Activated CD8-positive, alpha-beta T cell treated with anti-CD3 and anti-CD28 coated beads for 36 hours (primary cell): ENCODE measurements at places on chromosomes 1 and 21. TPM values are rescaled to one million over a fixed set of nuclear protein-coding genes. Genes with fewer than 3 reads are reported as not detected.

The BRDT gene
- total RNA-seq = not detected

The NKAIN1 gene
- not detected for total RNA-seq

- H3K4me1 ChIP-seq = no peaks in the 10 kb centered on the region
- no peak overlapping the region for H3K27ac ChIP-seq
- H3K36me3 ChIP-seq = no peaks in the 10 kb centered on the region
- H3K27me3 ChIP-seq = peaks cover 4% of the 10 kb centered on the region
- DNase-seq = no peak
Measured at GRCh38 chr1:21626921-21627339, 42.2 kb downstream of the RAP1GAP start.

DNA sequence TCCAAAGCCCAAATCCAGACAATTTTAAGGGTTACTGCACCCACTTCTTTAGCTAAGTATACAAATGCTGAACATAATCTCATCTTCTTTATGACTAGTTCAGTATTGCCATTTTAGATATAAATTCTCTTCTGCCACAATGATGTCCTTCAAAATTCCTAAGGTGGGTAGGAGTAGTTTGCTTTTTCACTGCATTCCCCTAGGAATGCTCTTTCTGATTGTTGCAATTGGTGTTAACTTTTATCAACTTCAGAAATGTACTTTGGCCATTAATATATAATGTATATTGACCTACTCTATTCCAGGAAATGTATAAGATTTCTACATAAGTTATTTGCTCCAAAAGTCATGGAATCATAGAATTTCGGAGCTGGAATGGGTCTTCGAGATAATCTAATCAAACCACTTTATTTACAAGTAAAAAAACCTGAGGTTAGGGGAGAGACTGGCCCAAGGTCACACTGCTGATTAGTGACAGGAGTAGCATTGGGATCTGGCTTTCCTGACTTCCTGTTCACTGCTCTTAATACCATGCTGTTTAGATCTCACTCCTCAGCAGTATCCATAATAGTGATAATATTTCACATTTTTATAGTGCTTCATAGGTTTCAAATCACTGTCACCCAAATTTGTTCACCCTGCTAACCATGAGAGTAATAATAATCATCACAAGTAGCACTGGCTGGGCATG, 46.4 kb upstream of the RASAL2 start:
- H3K27ac ChIP-seq = no peak overlapping the region
- H3K4me3 ChIP-seq = no peak overlapping the region
- H3K4me1 ChIP-seq = no peaks in the 10 kb centered on the region
- H3K27me3 ChIP-seq = no peaks in the 10 kb centered on the region
- DNase-seq = no peak

- peaks cover 30% of the 10 kb centered on the region for H3K27me3 ChIP-seq
- DNase-seq = peak; percentile 54
- no peaks in the 10 kb centered on the region for H3K36me3 ChIP-seq
- H3K4me3 ChIP-seq = no peak overlapping the region
Measured at GRCh38 chr1:31182352-31182751, 57.3 kb downstream of the NKAIN1 start.

- DNase-seq = no peak
- H3K4me3 ChIP-seq = no peak overlapping the region
- peaks cover 8% of the 10 kb centered on the region for H3K36me3 ChIP-seq
- no peaks in the 10 kb centered on the region for H3K27me3 ChIP-seq
- H3K4me1 ChIP-seq = peaks cover 14% of the 10 kb centered on the region
Measured at GRCh38 chr1:22114083-22115012, 28.5 kb downstream of the WNT4 start.
